ENCODE measurements at places on chromosomes 12 and 14. TPM values are rescaled to one million over a fixed set of nuclear protein-coding genes. Genes with fewer than 3 reads are reported as not detected.

The ACOT6 gene
- total RNA-seq = not detected

The NIN gene
- total RNA-seq = 24.8 TPM

DNA sequence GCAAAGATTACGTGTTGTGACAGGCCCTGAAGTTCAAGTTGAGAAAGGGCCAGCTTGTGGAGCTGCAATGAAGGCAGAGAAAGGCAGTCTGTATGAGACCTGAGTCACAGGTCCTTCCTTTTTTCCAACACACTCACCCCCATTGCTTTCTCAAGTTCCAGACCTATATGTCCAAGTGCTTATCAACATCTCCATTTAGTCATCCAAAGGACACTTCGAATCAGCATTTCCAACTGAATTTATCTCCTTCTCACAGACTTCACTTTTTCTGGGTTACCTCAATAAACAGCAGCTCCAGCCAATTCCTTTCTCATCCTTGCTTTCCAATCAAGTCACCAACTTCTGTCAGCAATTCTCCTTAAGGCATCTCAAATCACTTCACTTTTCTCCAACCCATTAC is 56.4 kb upstream of the KIF21A start:
- no peak for DNase-seq

- DNase-seq = no peak
Measured at GRCh38 chr12:25771476-25771875, 187.0 kb upstream of the RASSF8 start.

DNA sequence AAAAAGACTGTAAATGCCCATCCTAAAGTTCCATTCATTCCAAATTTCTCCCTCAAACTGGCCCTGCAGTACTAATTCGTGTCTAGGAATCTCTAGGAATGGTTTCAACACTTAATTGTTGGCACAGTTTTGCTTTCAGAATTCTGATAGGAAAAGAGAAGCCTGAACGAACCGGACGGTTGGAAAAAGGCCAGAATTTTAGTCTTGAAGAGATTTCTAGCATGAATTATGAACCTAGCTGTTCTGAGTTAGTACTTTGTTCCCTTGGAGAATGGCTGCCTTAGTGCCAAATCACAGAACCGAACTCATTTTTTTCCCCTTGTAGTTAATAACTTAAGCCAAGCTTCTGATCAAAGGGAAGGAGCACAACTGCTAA is 262.6 kb downstream of the ADAMTS20 start:
- no peak for DNase-seq

DNA sequence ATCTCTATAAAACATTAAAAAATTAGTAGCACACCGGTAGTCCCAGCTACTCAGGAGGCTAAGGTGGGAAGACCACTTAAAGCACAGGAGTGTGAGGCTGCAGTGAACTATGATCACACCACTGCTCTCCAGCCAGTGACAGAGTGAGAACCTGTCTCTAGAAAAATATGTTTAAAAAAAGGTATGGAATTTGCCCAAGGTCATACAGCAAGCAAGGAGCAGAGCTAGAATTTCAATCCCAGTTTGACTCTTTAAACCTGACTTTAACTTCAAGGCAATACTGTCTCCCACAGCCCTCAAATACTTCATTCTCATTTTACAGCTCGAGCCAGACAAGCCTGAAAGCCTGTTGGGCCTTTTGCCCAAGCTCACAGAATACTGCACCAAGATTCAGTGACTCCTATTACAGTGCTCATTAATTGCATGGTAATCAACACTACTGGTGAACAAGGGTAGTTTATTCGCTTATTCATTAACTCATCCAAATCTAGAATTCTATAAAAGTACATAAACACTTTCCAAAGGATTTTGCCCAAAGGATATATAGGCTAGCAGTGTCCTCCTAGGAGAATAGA is 8.0 kb downstream of the HECTD4 start:
- DNase-seq = no peak

The SLC38A1 gene
- 180 TPM for total RNA-seq

The RGS6 gene
- total RNA-seq = 25.2 TPM

DNA sequence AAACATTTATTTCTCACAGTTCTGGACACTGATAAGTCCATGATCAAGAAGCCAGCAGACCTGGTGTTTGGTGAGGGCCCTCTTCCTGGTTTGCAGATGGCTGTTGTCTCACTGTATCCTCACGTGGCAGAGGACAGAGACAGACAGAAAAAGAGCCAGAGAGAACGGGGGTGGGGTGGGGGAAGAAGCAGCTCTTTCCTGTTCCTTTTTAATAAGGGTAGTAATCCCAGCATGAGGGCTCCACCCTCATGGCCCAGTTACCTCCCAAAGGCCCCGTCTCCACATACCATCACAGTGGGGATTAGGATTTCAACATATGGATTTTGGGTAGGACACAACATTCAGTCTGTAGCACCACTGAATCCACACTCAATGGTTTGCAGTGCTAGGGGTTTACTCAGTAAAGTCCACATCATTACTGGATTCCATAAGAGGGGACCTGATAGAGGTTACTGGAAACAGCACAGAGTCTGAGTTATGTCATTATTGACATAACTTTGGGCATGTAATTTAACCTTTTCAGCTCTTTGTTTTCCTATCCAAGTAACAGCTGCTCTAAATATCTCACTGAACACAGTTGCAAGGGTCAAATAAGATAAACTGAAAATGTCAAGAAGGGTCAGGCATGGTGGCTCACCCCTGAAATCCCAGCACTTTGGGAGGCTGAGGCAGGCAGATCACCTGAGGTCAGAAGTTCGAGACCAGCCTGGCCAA is 53.2 kb downstream of the RPAP3 start:
- DNase-seq = no peak

- DNase-seq = no peak
Measured at GRCh38 chr12:122894193-122895121, 1.5 kb downstream of the VPS37B start.

The RHOF gene
- 35.3 TPM for total RNA-seq

DNA sequence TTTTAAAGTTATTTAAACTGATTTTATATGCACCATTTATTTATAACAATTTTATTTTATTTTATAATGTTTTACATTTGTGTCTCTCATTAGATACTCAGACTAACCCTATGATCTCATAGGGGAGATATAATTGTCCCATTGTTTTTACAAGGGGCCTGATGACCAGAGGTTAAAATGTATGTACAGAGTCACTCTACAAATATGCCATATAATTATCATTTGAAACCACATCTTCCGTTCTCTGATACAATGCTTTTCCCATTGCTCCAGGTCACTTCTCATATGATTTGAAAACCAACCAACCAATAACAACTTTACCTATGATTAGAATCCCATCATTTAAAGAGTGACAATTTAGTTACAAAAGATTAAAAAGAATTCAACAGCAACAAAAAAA is 137.8 kb downstream of the GPHN start:
- DNase-seq = no peak
